Inflammatory macrophage treated with lipopolysaccharide for 1 hour (primary cell): ENCODE measurements at places on chromosomes 7 and 10.

- no peak for DNase-seq
These were observed 90.0 kb downstream of the GSAP start for GRCh38 chr7:77326131-77326530.

- DNase-seq, result no peak
These were observed 48.3 kb downstream of the ADCYAP1R1 start for GRCh38 chr7:31100445-31100844.

GRCh38 chr10:102752266-102752930 is 8.7 kb downstream of the WBP1L start:
- no peak for DNase-seq

GRCh38 chr10:121293110-121293509 is 305.1 kb downstream of the FGFR2 start:
- no peak for DNase-seq

- no peak for DNase-seq
These were observed 20.5 kb upstream of the CRYGN start for GRCh38 chr7:151460474-151460855.

- peak; percentile 88 for DNase-seq
These were observed 23.7 kb downstream of the AKR1E2 start for GRCh38 chr10:4849555-4850242.

GRCh38 chr7:91079487-91079886 is 184.7 kb upstream of the FZD1 start:
- no peak for DNase-seq
